ENCODE measurements at places on chromosomes 6 and 20.
A peak's percentile ranks its signal among the peaks of the same experiment; 100 is the strongest.

DNA sequence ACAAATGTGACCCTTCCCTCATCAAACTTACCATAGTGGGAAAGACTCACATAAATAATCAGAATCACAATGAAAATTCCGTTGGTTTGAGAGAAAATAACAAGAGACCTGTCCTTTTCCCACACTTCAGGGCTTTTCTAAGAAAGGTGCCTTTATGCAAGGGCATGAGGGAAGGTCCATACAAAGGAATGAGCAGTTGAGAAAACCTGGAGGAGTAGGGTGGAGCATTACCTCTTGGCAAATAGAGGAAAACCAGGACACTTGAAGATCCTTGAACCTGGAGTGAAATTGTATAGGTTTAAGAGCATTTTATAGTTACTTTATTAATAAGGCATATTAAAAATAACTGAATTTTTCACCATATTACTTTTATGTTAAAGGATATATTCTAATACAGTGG is 54.3 kb downstream of the UBR2 start:
- no peak for DNase-seq

- no peak for DNase-seq
These were observed 12.0 kb upstream of the CD83 start for GRCh38 chr6:14105547-14105946.

DNA sequence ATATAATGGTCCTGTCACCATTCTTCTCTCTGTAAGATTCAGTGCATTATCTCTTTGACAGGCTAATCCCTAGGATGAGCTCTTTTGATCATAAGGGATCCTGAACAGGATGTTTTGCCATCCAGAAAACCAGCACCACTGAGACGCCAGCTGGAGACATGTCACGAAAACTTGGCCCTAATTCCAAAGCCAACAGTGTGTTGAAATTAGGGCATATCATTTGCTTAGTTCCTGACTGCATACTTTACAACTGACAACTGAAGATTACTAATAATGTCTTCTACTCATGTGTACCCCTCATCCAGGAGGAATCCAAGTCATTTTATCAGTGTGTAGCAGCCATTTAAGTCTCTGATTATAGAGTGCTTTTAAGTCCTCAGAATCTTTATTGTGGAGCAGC is 243.6 kb downstream of the KCNQ5 start:
- no peak for DNase-seq

GRCh38 chr20:49381558-49382493 is 100.6 kb downstream of the KCNB1 start:
- peak; percentile 95 for DNase-seq

DNA sequence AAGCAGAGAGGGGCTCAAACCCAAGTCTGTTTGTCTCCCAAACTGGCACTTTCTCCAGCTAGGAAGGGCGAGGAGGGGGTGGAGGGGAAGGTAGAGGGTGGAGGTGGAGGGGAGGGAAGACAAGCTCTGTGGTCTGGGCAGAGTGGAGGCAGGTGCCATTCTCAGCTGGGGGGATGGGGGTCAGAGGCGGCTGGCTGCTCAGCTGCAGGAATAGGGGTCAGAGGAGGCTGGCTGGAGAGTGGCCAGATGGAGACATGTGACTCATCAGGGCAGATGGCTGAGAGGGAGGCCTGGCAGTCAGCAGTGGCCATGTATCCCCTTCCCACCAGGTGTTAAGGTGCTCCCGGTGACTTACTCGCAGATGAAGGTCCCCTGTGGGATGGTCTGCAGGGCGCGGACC is 3.5 kb upstream of the SLC44A4 start:
- DNase-seq: no peak

- DNase-seq: no peak
These were observed 95.4 kb downstream of the ADGRB3 start for GRCh38 chr6:68730291-68731054.

DNA sequence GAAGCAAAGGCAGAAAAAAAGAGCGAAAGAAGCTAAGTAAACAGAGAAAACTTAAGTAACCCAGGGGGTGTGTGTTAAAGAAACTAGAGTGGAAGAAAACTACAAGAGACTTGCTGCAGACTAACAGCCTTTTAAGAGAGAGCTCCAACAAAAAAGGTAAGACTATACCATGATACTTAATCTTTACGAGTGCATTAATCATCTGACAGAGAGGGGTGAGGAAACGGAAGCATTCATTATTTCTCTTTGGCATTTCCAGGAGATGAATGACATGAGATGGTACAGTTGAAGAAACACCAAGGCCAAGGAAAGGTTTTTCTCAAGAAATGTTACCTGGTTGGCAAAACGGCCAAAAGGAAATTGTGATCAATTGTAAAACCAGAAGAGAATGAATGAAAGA is 906.8 kb downstream of the QKI start:
- DNase-seq: no peak

- DNase-seq: peak; percentile 37
These were observed 80.6 kb downstream of the NCOA7 start for GRCh38 chr6:125871365-125871764.

- DNase-seq: no peak
These were observed 291.8 kb downstream of the FOXC1 start for GRCh38 chr6:1901556-1901955.

GRCh38 chr6:70377372-70377771 is 35.9 kb upstream of the FAM135A start:
- DNase-seq: no peak

DNA sequence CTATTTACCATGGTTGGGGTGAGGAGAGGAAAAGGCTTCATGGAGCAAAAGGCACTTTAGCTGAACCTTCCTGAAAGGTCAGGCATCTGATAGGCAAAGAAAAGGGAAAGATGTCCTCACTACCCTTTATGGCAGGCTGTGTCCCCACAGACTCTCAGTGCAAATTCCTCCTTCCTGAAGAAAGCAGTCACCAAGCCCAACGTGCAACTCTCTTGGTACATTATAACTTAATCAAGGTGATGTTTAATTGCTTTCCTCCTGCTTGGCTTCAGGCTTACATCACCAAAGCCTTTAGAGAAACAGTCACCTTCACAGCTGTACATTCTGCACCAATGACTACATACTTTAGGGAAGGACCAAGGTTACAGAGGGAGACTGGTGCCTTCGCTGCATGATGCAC is 2.1 kb upstream of the CLIC5 start:
- DNase-seq: no peak

DNA sequence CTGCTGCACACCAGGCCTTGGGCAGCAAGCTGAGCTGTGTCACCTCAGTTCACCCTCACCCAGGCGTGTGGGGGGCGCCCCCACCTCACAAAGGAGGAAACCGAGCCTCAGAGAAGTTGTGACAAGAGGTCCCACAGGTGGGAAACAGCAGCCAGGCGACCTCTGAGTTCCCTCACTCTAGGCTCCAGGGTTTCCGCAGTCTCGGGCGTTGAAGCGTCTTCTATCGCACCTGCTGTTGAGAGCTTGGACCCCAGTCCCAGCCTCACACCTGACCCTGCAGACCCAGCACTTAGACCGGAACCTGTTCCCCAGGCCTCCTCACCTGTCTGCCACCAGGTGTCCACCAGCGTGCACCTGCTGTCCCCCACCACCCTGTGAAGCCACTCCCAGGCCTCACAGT is 22.3 kb upstream of the APMAP start:
- DNase-seq: no peak

- no peak for DNase-seq
These were observed 253.4 kb upstream of the TAB2 start for GRCh38 chr6:149064001-149064659.

GRCh38 chr6:43434001-43434840 is 6.9 kb downstream of the ABCC10 start:
- DNase-seq: no peak

GRCh38 chr6:11798096-11798495 is 19.5 kb upstream of the ADTRP start:
- no peak for DNase-seq

DNA sequence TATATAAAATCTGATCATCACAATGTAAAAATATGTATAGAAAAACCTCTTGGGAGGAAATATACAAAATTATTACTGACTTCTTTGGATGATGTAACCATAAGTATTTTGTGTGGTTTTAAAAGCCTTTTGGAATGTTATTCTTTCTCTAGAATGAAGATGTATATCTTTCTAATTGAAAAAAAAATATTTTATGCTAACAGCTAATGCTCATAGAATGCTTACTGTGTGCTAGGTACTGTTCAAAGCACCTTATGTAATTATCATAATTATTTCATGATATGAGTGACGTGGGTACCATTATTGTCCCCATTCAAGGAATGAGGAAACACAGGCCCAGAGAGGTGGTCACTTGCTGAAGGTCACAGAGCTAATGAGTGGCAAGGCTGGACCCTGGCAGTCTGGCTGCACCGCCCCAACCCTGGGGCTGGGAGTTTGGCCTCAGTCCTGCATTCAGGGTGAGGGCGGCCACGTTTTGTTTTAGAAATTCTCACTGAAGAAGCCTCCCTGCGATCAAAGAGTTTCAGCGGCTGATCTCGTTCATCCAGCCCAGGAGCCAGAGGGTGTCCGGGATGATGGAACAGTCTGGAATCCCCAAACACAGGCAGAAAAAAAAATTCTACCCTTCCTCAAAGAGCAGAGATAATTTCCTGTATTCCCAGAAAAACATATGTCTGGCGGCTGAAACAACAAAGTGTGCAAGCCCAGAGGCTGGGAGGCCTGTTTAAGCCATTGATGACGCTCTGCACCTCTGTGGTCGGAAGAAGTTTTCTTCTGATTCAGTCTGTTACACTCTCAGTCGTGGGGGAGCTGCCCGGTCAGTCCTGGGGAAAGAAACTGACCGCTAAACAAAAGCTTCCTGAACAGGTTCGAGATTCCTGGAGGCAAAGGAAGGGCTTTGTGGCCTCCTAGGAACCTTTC is 37.3 kb downstream of the TFEB start:
- DNase-seq: no peak

DNA sequence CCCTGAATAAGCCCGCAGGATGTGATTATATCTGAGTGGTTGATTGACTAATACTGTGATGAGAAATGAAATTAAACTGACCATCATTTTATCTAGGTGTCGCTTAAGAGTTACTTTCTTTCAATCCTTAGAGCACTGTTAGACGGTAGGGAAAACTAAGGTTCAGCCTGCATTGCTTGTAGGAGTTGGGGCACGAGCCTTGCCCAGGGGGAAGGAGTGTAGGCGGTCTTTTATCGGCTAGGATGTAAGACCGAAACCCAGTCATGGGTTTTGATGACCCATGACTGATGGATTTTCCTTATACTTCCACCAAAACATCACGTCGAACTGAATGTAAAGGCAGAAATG is 392 bp upstream of the TASP1 start:
- no peak for DNase-seq

DNA sequence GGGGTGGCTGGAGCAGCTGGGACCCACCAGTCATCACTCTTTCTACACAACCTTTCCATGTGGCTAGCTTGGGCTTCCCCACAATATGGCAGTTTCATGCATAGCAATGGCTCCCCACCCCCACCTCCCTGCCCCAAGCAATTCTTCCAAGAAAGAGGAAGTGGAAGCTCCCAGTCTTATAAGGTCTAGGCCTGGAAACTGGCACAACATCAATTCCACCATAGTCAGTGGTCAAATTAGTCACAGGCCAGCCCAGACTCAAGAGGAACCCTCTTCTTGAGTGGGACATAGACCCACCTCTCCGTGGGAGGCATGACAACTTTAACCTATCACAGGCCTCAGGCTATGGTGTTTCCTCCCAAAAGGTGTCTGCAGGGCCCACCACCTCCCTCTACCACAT is 17.7 kb downstream of the TGM6 start:
- DNase-seq: no peak

DNA sequence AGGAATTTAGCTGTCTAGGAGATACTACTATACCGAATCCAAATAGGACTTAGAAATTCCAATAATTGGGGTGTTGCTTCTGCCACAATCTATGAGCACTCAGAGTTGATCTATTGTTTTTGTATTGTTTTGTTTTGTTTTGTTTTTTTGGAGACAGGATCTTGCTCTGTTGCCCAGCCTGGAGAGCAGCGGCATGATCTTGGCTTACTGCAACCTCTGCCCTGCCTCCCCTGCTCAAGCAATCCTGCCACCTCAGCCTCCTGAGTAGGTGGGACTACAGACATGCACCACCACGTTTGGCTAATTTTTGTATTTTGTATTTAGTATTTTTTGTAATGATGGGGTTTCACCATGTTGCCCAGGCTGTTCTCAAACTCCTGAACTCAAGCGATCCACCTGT is 7.4 kb downstream of the ACSS2 start:
- no peak for DNase-seq

GRCh38 chr6:167647306-167647705 is 179.4 kb upstream of the AFDN start:
- DNase-seq: no peak

DNA sequence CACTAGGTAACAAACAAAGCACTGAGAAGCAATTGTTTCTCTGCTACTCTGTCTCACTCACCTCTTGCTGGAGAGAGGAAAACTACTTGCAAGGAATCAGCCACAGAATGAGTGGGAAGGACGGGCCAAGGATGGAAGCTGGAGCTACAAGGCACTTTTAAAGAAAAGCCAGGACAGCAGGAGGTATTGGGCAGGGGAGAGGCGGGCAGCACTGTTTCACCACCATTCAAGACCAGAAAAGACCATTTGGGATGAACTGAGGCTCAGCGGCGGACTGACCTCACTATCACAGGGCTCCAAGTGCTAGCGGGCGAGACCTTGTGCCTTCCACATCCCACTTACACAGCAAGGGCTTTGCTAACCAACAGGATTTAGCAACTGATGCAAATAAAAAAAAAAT is 137.4 kb downstream of the IPCEF1 start:
- DNase-seq: no peak

GRCh38 chr6:126077810-126078776 is 91.8 kb downstream of the TRMT11 start:
- DNase-seq: no peak

DNA sequence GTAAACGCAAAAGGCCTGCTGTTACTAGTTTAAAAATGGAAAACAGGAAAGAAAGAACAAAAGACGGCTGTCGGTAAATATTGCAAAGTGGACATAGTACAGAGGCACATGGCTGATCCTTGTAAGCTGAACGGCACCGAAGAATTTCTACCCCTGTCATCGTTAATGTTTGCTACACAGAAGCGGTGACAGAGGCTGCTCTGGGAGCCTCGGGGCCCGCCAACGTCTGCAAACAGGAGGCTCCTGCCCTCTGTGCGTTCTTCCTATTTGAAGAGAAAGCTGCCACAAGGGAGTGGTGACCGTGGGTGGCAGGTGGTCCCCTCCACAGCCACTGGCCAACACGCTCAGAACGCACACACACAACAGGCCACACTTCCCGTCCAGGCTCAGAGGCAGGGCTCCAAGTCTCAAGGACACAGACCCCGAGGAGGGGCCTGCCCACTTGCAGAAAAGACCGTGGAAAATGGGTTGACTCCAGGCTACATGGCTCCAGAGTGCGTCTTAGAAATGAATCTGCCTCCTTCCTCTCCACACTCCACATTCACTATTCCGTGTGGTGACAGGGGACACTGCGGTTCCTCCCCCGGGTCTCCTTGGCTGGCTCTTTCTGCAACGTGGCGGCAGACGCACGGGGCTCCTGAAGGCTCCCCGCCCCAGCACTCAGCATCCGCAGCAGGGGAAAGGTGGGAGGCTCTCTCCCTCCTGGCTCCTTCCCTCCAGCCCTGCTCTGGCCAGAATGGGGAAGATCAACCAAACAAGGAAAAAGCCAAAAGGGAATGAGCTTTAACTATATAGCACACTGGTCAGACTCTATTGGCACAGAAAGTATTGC is 64.5 kb downstream of the GMPR start:
- DNase-seq: peak; percentile 12

- no peak for DNase-seq
These were observed 33.8 kb upstream of the IGF2R start for GRCh38 chr6:159935065-159935464.
